ENCODE measurements at places on chromosomes 12 and 14.

DNA sequence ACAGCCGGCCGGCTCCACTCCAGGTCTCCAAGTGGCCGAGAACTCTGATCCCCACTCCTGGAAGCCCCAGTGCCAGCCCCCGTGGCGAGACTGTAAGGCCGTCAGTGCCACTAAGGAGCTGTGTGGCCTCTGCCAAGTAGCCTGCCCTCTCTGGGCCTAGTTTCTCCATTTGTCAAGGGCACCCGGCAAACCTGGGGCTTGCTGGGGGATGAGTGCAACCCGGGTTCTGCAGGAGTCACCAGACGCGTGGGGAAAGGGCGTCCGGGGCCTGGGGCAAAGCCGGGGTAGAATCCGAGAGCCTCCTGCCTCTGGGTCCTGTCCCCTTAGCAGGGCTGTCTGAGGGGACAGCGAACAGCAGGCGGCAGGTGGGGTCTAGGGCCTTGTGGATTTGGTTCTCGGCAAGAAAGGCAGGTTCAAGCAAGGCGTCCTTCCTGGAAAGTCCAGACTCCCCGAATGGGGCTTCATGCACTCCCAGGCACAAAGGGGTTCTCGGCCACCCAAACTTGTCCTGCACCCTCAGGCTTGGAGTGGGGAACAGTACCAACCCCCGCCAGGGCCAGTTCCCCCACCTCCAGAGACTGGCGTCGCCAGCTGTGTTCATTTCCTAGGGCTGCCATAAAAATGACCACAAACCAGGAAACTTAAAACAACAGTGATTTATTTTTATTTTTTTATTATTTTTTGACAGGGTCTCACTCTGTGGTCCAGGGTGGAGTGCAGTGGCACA, 56.0 kb downstream of the NCOR2 start:
- no peak for DNase-seq

GRCh38 chr12:79127271-79127751, 262.7 kb downstream of the SYT1 start:
- no peak for DNase-seq

DNA sequence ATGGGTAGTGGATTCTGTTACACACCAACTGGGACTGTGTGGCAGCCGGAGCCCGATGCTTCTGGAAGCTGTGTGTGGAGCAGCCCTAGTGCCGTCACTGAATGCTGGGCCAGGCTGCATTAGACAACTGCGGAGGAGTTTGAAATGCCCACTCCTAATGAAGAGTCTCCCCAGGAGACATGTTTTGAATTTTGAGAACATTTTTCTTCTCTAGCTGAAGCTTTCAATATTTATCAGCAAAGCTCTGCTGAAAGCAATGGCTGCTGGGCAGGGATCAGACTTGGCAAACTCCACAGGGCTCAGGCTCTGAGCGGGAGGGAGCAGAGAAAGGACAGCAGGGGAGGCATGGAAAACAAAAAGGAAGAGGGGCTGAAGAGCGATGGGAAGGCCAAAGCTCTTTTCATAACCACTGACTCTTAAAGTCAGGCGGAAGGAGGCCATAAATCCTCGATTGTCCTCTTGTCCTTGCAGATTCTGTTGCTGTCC, 189.1 kb downstream of the MON2 start:
- no peak for DNase-seq

DNA sequence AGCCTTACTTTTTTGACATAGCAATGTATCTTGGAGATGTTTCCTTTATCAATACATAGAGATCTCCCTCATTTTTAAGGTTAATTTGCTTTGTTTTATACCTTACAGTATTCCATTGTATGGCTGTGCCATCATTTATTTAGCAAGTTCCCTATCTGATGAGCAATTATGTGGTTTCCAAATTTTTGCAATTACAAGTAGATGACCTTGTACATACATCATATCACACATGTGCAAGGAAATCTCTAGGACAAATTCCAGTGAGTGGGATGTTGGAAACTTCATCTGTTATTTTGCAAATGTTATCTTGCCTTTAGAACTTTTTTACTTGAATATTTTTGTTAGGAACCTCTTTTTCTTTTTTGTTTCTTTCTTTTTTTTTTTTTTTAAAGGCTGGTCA, 49.7 kb downstream of the DRAM1 start:
- no peak for DNase-seq

DNA sequence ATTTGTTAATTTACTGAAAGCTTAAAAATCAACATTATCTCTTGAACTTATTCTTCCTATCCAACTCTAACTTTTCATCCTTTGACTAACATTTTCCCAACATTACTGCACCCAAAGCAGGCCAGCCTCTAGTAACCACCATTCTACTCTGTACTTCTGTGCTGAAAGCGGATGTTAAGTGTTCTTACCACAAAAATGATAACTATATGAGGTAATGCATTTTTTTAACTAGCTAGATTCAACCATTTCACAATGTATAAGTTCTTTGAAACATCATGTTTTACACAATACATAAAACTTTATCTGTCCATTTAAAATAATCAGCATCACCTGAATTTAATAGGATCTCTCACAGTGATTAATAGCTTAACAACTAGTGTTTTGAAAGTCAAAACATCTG, 468.5 kb upstream of the MGAT4C start:
- DNase-seq, result no peak

GRCh38 chr12:82510386-82510785, 152.1 kb downstream of the METTL25 start:
- DNase-seq, result no peak

DNA sequence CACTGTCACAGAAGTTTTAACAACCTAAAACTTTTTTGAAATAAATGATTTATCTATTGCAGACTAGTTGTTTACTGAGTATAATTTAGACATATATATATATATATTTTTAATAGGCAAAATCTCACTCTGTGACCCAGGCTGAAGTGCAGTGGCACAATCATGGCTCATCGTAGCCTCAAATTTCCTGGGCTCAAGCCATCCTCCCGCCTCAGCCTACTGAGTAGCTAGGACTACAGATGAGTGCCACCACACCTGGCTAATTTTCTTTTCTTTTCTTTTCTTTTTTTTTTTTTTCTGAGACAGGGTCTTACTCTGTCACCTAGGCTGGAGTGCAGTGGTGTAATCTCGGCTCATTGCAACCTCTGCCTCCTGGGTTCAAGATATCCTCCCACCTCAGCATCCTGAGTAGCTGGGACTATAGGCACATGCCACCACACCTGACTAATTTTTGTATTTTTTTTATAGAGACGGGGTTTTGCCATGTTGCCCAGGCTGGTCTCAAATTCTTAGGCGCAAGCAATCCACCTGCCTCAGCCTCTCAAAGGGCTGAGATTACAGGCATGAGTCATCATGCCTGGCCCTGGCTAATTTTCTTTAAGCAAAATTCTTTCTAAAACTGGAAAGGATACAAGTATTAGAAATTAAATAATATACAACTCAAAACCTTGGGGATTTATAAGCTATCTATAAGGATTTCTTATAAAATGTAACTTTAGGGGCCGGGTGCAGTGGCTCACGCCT, 23.1 kb downstream of the EEA1 start:
- DNase-seq, result no peak

DNA sequence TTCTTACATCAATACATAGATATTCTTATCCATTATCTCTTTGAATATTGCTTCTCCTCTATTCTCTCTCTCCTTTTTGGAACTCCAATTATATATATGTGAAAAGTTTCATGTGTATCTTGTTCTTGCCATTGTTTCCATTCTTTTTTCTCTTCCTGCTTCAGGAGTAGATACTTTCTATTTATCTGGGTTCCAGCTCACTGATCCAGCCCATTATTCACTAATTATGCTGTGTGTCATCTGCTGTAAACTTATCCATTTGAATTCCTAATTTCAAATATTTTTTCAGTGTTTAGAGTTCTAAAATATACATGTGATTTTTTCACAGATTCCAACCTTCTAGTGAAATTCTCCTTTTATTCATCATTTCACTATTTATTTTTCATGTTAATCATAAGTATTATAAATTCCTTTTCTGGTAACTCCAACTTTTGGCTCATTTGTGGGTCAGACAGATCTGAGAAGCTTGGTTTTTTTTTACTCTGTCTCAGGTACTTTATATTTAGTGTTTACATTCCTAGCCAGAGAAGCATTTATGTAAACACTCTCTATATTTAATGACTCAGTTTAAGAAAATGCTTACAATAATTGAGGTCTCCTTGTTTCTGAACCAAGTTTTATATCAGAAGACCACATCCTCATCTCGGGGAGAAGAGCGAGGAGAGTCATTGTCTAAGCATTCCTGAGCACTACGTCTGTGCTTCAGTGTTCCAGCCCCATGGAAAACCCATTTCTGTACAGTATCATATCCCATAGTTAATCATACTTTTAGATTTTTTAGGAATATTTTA, 15.9 kb upstream of the AMIGO2 start:
- DNase-seq, result no peak

GRCh38 chr12:119292893-119293630, 41.5 kb upstream of the CCDC60 start:
- no peak for DNase-seq

GRCh38 chr14:81946834-81947798, 413.5 kb upstream of the SEL1L start:
- no peak for DNase-seq

DNA sequence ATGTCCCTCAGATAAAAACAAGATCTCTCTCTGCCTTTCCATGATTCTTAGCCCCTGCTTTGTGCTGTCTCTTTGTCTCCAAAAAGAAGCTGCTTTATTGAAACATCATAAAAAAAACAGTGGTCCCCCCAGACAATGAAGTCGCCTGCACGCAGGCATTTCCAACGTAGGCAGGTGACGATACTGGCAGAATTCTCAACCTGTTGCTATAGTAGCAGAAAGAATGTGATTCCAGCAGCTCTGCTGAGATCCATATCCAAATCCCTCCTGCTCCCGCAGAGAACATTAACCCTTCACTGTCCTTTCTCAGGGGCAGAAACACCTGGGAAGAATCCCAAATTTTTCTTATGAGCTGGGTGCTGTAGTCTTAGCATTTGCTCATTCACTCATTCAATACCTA, 84.8 kb downstream of the STON2 start:
- no peak for DNase-seq

GRCh38 chr12:123232472-123232806, 502 bp downstream of the MPHOSPH9 start:
- no peak for DNase-seq

- DNase-seq, result no peak
Observed at GRCh38 chr12:105740970-105741725, 397.6 kb downstream of the NUAK1 start.

- DNase-seq, result no peak
Observed at GRCh38 chr12:75656648-75657047, 145.2 kb upstream of the KRR1 start.

DNA sequence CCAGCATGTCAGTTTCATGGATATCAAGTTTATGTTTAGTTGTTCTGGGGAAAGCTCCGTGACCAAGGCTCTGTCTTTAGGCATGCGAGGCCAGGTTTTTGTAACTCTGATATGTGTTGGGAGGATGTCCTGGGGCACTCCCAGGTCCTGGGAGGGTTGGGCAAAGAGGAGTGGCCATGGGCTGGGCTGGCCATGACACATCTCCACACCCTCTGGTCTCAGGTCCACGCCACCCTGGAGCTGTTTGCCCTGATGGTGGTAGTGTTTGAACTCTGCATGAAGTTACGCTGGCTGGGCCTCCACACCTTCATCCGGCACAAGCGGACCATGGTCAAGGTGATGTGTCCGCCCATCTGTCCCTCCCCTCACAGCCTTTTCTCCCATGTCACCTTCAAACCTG, 46.4 kb downstream of the TPCN1 start:
- no peak for DNase-seq

DNA sequence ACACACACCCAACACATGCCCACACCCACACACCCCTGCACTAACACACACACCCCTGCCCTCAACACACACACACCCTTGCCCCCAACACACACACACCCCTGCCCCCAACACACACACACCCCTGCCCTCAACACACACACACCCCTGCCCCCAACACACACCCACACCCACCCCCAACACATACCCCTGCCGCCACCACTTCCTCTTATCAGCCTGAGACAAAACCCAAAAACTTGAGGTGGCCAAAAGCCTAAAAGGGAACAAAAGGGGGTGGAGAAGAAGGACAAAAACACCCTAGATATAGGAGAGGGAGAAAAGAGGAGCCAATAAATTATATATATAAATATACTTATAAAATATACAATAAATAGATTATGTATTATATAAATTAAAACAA, 9.1 kb upstream of the DEGS2 start:
- DNase-seq, result no peak

- DNase-seq, result no peak
Observed at GRCh38 chr12:65612440-65612839, 211.8 kb upstream of the HMGA2 start.

DNA sequence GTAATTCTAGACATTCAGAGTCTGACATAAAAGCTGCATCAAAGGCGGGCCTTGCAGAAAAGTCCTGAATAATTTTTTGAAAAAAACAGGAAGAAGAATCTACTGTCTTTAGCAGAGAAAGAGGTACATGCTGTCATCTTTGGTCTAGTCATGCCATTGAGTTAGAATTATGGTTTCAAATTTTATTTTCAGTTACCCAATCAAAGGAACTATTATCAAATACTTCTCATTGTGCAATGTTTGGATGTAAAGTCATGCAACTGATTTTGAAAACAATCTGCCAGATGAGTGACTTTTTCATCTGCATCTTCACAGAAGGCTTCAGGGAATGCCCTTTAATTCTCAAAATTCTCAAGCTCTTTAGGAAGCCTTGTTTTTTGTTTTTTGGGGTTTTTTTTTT, 803.5 kb downstream of the FLRT2 start:
- DNase-seq, result no peak

DNA sequence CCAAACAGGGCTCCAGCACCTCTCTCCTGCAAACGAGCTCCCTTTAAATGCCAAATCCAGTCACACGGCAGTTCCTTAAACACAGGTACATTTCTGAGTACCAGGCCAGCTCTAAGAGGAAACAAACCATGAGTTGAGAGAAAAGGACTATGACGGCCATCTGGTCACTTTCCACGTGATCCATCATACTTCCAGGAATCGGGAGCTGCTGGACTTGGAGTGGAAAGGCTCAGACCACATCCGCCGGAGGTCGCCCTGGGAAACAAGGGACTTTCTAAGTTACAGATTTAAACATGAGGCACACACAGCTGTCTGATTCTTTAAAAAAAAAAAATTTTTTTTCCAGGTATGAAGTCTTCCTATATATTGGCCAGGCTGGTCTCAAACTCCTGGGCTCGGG, 39.2 kb downstream of the ACADS start:
- no peak for DNase-seq

DNA sequence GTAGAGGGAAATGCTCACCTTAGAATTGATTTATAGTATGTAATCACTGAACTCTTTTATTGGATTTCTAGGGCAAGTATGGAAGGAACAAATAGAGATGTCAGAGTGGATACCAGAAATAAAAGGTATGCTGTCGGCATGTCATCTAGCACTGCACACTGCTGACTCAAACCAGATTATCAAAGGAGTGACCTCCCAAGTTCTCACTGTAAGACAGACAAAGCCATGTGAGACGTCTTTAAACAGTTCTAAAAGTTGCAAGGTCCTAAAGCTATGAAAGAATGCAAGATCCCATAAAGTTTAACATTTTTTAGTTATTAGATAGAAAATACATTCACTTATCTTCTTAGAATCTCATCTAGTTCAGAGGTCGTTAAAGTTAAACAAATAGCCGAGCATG, 70.0 kb upstream of the CPM start:
- DNase-seq, result no peak
